Non-pigmented ciliary epithelial cell (primary cell): ENCODE measurements at places on chromosomes 12 and 14.

DNA sequence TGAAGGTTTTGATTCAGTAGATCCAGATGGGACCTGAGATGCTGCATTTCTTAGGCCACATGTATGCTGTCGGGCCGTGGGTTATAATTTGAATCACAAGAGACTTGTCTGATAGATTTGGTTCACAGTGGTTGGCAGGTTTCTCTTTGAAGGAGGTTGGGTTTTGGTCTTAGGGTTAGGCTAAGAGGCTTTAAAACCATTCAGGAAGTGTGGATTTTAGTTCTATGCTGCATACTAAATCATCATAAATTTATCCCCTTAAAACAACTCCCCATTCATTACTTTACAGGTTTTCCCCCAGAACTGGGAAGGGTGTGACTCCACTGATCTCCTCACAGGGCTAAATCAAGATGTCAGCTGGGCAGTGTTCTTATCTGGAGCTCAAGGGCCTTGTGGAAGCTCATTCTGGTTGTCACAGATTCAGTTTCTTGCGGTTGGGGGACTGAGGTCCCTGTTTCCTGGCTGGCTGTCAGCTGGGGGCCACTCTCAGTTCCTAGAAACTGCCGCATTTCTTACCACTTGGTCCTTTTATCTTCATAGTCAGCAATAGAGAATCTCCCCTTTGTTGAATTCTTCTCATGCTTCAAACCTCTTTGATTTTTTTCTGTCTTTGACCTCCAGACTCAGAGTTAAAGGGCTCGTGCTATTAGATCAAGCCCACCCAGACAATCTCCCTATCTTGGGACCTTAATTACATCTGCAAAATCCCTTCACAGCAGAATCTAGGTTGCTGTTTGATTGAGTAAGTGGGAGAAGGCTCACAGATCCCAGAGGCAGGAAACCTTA is 20.6 kb upstream of the PCNX1 start:
- no peak for DNase-seq

GRCh38 chr12:132543298-132544079 is 53.5 kb downstream of the FBRSL1 start:
- no peak for DNase-seq

- DNase-seq = no peak
Observed at GRCh38 chr12:109253913-109254544, 55.1 kb downstream of the FOXN4 start.

GRCh38 chr14:60090864-60091519 is 731 bp upstream of the PCNX4 start:
- DNase-seq = peak; percentile 37

DNA sequence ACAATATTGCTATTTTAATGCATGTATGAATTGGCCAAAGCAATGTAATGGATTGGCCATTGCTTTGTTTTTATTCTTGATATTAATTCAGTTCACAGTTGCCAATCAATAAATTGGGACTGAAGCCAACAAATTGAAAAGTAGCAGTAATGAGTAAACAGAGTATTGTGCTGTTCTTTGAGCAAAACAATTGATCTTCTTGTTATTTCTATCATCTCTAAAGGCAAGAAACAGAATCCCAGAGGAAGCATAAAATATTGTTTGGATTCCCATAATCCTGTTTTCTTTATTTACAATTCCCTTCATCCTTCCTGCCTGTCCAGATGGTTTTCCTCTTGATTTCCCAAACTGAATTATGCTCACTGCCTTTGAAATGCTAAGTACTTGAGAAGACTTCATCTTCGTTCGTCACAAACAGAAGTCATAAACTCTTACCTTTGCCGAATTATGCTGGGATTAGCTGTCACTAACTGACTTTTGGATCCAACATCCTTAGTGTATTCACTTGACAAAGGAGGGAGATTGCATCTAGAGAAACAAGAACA is 85.9 kb downstream of the ST8SIA1 start:
- DNase-seq = no peak

GRCh38 chr12:131239384-131240094 is 285.8 kb downstream of the ADGRD1 start:
- no peak for DNase-seq

GRCh38 chr14:105700622-105701288 is 174.4 kb downstream of the TMEM121 start:
- DNase-seq = no peak
